ENCODE measurements at places on chromosomes 6 and 20. TPM values are rescaled to one million over a fixed set of nuclear protein-coding genes. Genes with fewer than 3 reads are reported as not detected.

GRCh38 chr6:106844930-106845329, 129.6 kb downstream of the CD24 start:
- no peak for DNase-seq

GRCh38 chr20:56437196-56437960, 25.3 kb downstream of the CASS4 start:
- no peak for DNase-seq

- no peak for DNase-seq
Observed at GRCh38 chr6:109671733-109672132, 19.3 kb downstream of the AK9 start.

GRCh38 chr6:112396221-112396620, 49.1 kb downstream of the RFPL4B start:
- DNase-seq: no peak

DNA sequence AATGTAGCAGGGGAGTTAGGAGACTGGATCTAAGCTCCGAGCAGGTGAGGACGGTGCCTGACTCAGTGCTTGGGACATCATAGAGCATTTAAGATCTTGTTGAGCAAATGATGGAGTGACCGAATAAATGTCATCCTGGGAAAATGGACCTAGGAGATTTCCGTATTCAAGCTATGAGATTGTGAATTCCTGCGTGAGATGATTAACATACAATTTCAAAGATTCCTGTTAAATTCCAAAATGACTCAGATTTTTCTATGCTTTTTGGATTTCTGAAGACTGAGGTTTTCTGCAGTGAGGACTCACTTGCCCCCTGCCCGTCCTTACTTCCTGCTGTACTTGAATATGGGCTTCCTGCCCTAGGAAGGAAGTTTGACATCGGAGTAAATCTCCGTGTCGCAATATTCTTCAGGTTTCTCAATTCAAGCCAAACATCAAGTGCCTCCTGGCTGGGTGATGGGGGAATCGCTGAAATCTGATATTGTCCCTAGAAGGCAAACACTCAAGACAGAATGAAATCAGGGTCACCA, 5.2 kb downstream of the SYTL3 start:
- peak; percentile 44 for DNase-seq

DNA sequence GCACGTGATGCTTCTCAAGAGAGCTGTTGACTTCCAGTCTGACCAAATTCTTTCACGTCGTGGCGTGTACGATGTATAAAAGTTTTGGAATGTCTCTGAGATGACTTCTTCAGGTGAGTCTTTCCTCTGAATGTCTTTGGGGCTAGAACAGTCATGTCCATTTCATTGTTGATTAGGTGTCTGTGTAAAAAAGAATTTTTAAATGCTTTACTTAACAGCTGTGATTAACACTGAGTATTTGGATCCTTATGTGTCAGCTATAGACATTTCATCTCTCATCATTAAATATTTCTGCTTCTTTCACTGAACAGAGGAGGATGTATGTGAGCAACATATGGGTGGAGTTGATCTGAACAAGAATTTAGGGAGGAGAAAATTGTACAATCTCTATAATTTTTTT, 29.3 kb upstream of the KIF13A start:
- no peak for DNase-seq

Gene CALHM5
- 0.08 TPM for total RNA-seq

Gene PXT1
- 0.25 TPM for total RNA-seq

GRCh38 chr6:141513830-141514229, 618.9 kb upstream of the GJE1 start:
- no peak for DNase-seq

Gene OR2J3
- not detected for total RNA-seq

Gene C4B
- total RNA-seq: 1.4 TPM

Gene FRK
- total RNA-seq: 2.1 TPM

GRCh38 chr6:35058865-35059522, 82.1 kb downstream of the TCP11 start:
- no peak for DNase-seq

Gene MRAP2
- 7.6 TPM for total RNA-seq

- DNase-seq: no peak
Observed at GRCh38 chr20:32885185-32885584, 26.5 kb downstream of the EFCAB8 start.

DNA sequence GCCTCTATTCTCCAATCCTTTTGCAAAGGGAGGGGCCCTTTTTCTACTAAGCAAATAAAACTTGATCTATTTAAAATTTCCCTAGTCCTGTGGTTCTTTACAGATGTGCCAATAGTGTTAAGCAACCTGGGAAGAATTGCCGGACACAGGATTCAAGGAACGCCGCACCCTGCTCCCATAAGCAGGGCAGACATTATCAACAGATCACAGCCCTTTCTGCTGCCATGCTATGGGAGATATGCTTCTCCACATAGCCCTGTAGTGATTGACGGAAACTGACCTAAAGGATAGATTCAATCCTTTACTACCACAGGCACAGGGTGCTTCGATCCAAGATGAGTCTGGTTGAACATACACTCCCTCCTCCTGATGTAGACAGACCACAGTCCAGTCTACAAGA, 118.4 kb upstream of the TRAF3IP2 start:
- no peak for DNase-seq

DNA sequence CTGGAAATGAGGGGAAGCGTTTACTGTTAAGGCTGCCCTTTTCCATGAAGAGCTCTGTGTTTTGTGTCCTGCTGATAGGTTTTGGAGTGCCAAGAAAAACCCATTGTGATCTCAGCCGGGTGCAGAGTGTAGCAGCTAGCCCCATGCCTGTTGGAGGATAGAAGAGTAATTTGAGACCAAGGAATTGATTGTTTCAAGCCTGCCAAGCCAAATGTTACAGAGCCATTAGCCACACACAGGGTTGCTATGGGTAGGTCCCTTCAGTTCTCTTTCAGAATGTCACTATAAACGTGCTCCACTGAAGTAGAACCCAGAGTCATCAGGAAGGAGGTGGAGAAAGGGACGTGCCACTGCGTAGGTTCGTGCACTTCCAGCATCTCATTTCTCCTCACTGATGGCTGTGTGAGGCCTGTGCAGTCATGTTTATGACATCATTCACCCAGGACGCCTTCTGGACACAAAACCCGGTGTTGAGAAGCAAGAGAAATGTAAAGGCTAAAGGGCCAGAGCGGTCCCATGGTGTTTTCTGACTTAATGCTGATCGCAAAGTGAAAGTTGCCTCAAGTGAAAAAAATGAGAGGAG, 6.6 kb downstream of the GMPR start:
- no peak for DNase-seq

Gene ANGPT4
- total RNA-seq: not detected

- no peak for DNase-seq
Observed at GRCh38 chr6:2190661-2191389, 54.6 kb downstream of the GMDS start.

Gene TULP4
- total RNA-seq: 39.5 TPM

DNA sequence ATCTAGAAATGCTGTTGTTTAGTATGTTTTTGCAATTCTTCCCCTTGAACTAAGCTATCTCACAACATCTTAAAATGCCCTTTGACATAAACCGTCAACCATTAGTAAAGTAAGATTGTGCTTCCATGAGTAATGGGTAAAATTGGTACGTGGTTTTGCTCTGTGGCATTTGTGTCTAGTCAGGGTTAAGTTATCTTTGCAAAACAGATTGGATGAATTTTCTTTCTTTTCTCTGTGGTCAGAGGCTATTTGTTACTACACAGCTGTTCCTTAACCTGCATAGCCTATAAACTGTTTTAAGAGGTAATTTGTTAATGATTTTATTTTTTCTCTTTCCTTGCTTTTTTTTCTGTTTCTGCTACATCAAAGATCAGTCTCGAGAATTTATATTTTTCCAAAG, 75.4 kb downstream of the RPP40 start:
- no peak for DNase-seq

Gene SAPCD1
- 11.6 TPM for total RNA-seq

DNA sequence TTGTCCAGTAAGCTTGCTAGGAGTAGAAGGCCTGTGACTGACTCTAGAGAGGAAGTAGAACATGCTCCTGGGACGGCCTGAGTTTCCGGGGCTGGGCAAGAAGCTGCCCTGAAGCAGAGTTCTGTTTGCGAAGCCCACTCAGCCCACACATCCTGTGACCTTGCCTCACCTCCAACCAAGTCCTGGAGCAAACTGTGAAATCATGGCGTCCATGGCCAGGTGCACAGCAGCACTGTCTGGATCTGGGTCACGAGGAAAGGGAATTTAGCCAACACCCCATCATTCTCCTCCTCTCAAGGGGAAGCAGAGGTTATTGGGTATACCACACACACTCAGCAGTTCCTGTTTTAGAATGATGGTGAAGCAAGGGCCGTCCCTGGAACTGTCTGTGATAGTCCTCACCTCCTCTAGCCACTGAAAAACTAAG, 87.5 kb downstream of the CRYBG1 start:
- DNase-seq: no peak

GRCh38 chr6:5308066-5308465, 46.8 kb downstream of the FARS2 start:
- DNase-seq: no peak

DNA sequence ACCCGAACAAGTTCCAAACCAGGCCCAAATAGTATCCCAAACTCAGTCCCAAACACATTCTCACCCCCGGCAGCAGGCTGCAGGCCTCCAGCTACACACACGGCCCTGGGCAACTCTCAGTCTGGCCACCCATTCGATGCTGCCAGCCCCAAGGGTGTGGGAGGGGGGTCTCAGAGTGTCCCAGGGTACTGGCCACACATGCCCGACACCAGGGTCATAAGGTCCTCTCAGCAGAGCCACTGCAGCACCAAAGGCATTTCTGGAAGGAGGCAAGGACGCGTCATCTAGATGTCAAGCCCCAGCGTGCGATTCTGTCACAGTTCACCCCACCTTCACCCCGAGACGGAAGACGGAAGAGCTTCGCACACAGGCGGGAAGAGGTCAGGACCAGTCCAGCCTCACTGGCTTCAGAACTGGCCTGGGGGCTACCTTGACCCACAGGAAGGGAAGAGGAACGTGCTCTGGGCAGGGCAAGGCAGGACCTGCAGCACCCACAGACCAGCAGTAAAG, 9.5 kb downstream of the MYL9 start:
- DNase-seq: no peak

Gene ZNF341
- total RNA-seq: 4.3 TPM

Gene TPD52L1
- total RNA-seq: 56.9 TPM

GRCh38 chr6:75931011-75931680, 141.3 kb downstream of the IMPG1 start:
- DNase-seq: no peak

- DNase-seq: no peak
Observed at GRCh38 chr6:169984181-169985120, 233.0 kb downstream of the ERMARD start.

- DNase-seq: peak; percentile 36
Observed at GRCh38 chr6:6230286-6230685, 90.2 kb downstream of the F13A1 start.

Gene SLC24A3
- total RNA-seq: not detected

DNA sequence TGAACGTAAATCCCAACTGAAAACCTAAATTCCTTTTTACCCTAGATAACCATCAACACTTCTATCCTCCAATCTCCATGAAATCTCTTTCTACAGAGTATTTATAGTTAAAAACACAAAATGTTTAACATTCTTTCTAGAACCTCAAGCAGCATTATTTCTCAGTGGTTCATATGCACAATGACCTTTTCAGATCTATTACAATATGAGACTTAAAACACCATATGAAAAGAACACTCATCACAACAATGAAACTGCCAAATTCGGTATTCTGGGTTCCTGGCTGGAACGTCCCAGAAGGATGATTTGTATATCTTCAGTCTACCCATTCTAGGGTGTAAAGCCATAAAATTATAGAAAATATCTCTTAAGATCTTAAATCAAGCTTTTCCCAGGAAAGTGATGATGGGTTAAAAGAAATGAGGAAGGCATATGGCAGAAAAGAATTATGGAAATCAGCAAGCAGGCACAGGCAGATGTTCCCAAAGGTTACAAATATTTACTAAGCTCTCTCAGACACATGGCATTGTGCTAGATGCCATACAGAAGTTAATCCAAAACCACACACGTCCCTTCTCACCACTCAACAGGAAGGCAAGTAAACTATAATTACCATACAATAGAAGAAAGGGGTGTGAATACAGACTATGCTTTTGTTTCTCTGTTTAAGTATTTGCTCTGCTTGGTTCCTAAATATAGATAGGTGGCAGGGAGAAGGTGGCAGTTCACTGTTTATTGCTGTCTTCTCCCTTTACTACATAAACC, 118.0 kb downstream of the CHD6 start:
- no peak for DNase-seq

Gene CST7
- total RNA-seq: not detected

Measured in HT-29 (cell line).